ENCODE measurements at places on chromosomes 11 and 22.

DNA sequence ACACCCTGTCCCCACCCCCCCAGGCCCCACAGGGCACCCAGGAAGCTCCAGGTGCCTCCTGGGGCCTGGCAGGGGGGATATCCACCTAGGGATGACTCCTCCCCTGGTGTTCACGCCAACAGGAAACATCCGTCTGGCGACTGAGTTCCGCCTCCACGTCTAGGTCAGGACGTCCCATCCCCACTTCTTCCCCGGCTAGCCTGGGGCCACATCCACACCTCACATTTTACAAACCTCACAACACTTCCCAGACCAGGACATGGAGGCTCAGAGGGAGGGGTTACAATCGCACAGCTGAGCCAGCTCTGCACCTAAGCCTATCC is 21.0 kb downstream of the MAFF start:
- no peak for DNase-seq

GRCh38 chr11:24386546-24387397 is 110.1 kb upstream of the LUZP2 start:
- no peak for DNase-seq

GRCh38 chr22:42408276-42408675 is 23.9 kb downstream of the NFAM1 start:
- DNase-seq = no peak

GRCh38 chr11:45949992-45950407 is 27.5 kb downstream of the LARGE2 start:
- no peak for DNase-seq

DNA sequence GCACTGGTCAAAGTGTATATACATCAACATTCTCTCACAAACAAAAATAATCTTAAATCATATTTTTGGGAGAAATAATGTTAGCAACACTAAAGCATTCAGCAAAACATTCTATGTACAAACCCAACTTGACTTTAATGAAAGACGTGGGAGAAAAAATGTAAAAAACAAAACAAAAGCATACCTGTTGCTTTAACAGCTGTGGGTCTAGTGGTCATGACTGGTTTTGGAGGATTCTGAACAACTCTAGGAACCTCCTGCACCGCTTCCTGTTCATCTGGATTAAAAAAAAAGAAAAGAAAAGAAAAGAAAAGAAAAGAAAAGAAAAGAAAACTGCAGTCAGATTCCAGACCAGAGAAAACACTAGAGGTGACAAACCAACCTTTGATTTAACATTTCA is 2.1 kb downstream of the FNBP4 start:
- no peak for DNase-seq

GRCh38 chr11:122253589-122254231 is 137.7 kb upstream of the BLID start:
- DNase-seq = no peak

DNA sequence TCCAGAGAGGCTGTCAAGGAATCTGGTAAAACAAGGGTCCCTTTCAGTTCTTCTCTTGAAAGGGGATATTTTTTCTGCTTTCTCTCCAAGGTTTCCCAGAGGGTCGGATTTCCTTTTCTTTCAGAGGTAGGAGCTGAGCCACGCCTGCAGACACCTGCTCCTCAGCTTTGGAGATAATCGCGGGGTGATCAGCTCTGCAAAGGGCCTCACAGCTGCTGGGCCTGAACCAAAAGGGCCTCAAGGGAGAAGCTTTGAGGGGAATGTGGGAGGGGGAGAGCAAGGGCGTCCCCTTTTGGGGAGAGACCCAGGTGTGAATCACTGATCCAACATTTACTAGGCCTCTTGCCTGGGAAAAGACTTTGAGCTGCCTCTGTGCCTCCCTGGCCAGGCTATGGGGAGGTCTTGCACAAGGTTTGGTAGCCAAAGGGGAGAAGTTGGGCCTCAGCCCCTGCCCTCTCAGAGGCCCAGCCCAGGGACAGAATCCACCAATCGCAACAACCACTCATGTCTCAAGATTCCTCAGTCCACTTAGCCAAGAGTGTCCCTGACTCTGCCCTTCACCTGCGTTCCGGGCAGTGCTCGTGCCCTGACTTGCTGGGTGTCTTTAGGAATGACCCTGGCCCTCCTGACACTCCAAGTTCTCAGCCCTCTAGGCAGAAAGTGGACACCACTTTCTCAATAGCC is 14.0 kb upstream of the TP53I11 start:
- no peak for DNase-seq

DNA sequence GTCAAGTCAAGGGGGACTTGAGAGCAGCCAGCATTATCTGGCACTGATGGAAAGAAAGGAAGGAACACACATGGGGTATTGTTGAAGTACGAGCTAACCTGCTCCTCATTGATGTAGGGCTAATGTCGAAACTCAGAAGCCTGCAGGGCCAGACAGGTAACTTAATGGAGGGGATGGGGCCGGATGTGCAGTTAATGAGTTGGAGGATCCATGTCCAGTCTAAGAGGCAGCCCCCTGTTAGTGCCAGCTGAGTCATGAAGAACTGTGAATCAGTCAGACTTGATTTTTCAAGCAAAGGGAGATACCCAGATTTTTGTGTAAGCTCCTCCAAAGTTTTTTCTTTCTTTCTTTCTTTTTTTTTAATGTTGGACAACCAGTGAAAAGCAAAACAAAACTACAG is 65.6 kb downstream of the CECR2 start:
- no peak for DNase-seq

DNA sequence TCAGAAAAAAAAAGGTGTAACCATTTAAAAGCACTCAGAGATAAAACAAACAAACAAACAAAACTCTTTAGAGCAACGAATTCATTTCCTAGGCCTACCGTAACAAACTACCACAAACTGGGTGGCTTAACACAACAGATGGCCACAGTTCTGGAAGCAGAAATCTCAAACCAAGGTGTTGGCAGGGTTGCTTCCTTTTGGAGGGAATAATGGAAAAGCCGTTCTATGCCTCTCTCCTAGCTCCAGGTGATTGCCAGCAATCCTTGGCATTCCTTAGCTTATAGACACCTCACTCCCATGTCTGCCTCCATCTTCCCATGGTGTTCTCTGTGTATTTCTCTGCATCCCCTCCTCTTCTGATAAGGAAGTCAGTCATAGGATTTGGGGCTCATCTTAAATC is 200.4 kb downstream of the RAB38 start:
- DNase-seq = no peak

- no peak for DNase-seq
These were observed 74.8 kb upstream of the NECTIN1 start for GRCh38 chr11:119803726-119804294.

DNA sequence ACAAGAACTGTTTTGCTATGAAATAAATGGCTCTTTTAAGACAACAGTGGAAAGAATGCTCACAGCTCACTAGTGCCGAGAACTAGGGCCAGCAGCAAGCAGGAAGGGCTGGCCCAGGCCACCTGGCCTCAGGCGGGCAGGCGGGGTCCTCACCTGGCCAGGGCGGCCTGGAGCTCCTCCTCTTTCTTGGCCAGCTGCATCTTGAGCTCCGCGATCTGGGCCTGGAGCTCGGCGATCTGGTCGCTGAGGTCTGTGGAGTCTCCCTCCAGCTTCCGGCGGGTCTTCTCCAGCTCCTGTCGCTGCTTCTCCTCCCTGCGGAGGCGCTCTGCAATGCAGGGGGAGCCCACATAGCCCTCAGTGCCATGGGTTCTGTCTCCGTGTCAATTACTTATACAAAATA is 43.8 kb downstream of the APOL1 start:
- no peak for DNase-seq

DNA sequence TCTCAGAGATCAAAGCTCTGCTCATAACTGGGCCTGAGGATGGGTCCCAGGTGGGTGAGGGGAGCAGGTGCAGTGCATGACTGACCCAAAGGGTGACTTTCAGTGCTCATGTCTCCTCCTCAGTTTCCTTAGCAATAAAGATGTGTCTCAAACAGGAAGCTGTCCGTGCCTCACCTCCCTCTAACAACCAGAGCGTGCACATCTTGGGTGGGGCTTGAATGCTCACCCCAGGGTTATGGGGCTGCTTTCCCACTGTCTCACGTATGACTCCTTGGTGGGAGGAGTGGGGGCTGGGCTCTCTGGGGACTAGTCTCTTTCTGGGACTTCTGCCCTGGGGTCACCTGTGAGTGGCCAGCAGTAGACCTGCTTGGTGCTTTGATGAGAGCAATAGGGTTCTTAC is 53.9 kb upstream of the PHOX2A start:
- no peak for DNase-seq

DNA sequence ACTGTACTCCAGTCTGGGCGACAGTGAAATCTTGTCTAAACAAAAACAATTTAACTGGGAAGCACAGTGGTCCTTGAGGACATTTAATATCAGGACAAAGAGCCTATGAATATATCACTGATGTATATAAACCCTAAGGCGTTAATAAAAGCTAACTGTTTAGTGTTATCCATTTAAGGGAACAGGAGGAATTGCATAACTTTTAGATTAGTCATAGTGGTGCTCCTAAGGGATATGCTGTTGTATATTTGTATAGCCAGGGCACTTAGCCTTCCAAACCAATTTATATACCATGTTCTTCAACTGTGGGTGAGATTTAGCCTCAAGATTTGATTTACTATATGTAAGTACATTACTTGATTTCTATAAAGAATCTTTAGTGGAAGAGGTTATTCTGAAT is 3.0 kb upstream of the CHEK1 start:
- no peak for DNase-seq

GRCh38 chr11:21121991-21122390 is 452.6 kb downstream of the NELL1 start:
- DNase-seq = no peak

DNA sequence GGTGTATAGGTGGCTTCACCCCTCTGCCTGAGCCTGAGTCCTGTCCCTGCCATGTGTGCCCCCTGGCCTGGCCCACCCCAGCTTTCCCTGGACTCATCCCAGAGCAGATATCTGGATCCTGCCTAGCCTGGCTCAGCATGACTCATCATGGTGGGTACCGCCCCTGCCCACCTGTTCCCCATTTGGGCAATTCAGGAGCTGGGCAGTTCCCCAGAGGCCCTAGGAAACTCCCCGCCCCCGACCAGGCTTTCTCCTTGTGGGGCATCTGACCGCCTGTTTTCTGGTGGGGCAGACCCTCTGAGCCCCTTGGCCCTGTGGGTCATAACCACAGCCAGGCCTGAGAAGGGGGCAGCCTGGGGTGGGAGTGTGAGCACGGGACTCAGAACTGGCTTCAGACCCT is 4.4 kb downstream of the TSPO start:
- DNase-seq = no peak

DNA sequence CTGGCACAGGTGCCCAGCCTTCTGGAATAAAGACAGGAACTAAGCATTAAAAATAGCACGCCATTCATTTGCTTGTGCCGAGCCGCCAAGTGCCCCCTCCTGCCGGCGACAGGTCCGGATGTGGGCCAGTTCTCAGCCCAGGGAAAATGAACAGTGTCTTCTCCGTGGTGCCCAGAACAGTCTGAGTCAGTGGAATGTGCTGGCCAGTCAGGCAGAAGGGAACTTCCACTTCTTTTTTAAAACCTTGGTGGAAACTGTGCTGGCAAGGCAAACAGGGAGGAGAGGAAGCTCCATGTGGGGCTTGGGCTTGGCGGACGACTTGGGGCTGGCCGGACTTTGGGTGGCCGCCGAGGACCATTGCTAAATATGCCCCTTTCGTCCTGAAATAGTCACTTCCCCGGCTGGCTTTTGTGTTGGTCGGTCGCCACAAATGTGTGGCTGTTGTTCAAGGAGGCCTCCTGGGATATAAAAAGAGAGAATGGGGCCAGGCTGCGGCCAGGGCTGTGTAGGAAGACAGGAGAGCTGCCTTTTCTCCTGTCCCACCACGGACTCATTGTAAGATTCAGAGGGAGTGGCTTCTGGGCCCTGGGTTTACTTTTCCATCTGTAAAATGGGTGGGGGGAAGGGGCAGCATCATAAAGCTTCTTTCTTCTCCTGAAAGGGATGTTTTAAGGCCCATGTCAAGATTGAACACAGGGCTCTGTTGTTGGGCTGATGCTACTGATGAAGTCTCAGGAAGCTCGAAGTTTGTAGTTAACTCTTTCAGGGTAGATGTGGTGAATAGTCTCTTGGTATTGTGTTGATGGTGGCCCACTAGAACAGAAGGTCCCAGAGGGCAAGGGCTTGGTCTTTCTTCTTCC is 101.0 kb downstream of the PTPRJ start:
- no peak for DNase-seq

GRCh38 chr11:112339566-112339965 is 78.9 kb upstream of the PLET1 start:
- DNase-seq = no peak

DNA sequence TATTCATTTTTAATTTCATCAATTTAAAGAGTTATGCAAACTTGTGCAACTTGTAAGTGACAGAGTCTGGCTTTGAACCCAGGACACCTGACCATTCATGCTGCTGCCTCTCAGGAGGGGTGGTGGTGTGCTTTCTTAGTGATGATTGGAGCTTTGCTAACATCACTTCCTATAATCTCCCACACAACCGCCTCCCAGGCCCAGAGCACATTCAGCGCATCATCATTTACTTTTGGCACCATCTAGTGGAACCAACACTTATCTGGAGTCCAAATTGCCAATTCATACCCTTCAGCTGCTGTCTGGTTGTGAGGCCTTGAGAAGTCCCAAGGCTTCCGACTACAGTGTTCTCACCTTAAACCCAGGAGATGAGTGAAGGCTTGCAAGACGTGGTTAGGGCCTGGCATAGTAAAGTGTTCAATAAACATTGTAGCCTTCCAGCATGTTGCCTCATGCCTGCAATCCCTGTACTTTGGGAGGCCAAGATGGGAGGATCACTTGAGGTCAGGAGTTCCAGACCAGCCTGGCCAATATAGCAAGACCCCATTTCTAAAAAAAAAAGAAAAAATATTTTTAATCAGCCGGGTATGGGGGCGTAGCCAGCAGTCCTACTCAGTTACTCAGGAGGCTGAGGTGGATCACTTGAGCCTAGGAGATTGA is 1.1 kb upstream of the TTLL1 start:
- no peak for DNase-seq

GRCh38 chr11:134414766-134415765 is 3.0 kb upstream of the B3GAT1 start:
- DNase-seq = no peak

- no peak for DNase-seq
These were observed 44.9 kb downstream of the MACROD1 start for GRCh38 chr11:64120951-64121569.

DNA sequence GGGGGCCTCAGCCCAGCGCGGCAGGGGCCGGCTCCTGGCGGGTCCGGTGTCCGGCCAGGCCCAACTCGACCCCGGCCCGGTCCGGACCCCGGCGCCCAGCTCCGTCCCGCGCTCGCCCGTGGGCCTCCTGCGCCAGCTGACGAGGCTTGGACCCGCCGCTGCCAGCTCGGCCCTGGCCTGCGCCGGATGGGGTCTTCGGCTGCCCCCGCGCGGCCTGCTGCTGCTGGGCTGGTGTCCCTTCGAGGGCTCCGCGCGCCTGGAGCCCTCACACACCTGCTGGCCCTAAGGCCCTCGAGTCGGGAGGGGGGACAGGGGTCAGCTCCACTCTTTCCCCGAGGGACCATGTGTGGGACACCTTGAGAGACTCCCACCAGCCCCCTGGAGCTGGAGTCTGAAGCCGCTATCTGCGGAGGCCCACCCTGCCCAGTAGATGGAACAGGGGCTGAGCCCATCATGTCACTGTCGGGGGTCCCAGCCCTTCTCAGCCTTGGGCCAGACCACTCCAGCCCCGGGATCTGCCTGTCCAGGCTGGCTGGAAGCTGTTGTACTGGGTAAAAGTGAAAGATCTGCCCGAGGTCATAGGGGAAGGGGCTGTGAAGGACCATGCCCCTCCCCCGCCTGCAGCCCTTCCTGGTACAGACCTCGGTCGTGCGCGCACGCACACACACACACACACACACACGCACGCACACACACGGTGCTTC is 768 bp upstream of the CDKN1C start:
- DNase-seq = no peak

GRCh38 chr11:112697391-112698178 is 263.6 kb upstream of the NCAM1 start:
- DNase-seq = no peak

All from activated CD4-positive, alpha-beta T cell treated with anti-CD3 and anti-CD28 coated beads, Interleukin-2, amount 50 U/mL, for 24 hours (primary cell).